ENCODE measurements at places on chromosomes 5 and 9.

DNA sequence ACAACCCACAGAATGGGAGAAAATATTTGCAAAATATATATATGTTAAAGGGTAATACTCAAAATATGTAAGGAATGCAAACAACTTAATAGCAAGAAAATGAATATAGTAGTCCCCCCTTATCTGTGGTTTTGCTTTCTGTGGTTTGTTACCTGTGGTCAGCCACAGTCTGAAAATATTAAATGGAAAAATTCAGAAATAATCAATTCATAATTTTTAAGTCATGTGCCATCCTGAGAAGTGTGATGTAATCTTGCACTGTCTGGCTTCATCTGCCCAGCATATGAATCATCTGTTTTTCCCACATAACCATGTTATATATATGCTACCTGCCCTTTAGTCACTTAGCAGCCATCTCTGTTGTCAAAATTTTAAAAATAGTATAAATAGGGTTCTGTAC, 11.7 kb downstream of the CER1 start:
- DNase-seq = no peak

GRCh38 chr5:53472720-53473510, 7.5 kb upstream of the FST start:
- DNase-seq = no peak

DNA sequence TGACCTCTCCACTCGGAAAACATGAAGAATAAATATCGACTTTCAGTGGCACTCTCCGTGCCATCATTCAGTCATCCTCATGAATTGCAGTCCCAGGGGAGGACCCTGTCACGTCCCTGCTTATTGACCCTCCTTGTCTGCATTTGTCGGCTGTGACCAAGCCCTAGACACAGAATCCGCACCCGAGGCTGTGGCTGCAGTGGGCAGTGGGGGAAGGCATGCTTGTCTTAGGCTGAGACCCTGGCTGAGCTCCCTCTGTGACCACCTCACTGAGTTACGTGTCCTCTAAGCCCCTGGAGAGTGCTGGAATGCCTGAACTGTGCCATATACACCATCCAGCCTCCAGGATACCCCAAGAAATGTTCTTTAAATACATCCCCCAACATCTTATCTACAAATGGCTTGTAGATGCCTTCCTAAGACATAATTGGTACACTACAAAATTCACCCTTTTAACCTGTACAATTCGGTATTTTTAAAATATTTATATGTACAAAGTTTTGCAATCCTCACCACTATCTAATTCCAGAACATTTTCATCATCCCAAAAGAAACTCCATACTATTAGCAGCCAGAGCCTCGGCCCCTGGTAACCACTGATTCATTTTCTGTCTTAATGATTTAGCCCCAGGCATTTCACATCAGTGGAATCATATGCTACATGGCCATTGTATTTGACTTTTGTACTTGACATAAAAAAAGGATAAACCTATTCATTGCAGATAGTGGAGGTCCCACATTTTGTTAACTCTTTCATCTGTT, 80.8 kb upstream of the ICE1 start:
- DNase-seq = no peak

GRCh38 chr9:109179801-109180523, 12.9 kb upstream of the FRRS1L start:
- DNase-seq = peak; percentile 31

- DNase-seq = no peak
Observed at GRCh38 chr5:58080573-58080972, 379.3 kb downstream of the PLK2 start.

- peak; percentile 89 for DNase-seq
Observed at GRCh38 chr5:14685757-14686156, 21.2 kb downstream of the OTULIN start.

- DNase-seq = no peak
Observed at GRCh38 chr5:1122511-1123294, 10.8 kb upstream of the SLC12A7 start.

DNA sequence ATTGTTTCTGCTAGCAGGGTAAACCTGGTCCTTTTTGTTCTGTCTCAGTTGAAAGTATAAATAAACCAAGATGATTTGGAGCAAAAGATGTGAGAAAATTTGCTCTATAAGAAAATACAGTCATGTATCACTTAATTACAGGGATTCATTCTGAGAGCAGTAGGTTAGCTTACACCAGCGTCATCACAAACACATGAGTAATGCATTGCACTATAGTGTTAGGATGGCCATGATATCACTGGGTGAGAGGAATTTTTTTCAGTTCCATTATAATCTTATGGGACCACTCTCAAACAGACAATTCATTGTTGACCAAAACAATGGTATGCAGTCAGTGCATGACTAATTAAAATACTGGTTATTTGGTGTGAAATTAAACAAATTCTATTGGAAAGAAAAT, 430.9 kb downstream of the CHSY3 start:
- peak; percentile 27 for DNase-seq

- peak; percentile 43 for DNase-seq
Observed at GRCh38 chr9:127776195-127776923, 2.1 kb downstream of the SH2D3C start.

DNA sequence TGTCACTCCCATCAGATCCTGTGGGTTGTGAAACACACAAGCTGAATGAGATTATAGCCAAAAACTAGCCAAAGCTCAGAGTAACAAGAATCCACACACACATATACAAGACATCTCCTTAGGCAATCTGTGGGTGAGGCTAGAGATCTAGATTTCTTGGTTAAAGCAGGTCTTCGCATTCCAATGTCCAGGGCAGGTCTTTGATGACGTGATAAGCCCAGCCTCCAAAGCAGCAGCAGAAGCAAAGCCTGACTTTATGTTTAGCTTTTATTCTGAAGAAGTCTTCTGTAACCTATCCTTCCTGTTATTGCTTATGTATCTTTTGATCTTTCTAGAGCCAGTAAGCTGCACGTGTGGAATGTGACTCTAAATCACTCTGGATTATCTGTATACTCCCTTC, 199.1 kb upstream of the SLC30A5 start:
- no peak for DNase-seq

GRCh38 chr9:131854896-131855613, 115.2 kb upstream of the RAPGEF1 start:
- no peak for DNase-seq

DNA sequence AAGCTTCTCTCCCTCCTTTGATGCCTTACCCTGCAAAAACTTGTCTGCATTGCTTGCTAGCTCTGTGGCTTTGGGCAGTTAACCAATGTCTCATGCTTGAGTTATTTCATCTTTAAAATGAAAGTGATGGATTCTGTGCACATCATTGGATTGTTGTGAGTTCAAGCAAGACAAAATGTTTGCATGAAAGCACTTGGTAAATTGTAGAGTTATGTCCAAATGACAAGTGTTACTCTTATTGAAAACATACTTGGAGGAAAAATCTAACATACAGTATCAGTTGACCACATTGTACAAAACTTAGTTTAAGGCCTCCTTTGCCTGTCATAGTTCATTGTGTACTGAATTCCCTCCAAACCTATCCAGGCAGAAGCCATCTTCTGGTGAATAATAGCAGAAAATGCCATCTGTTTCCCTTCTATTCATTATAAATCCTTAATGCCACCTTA, 30.0 kb downstream of the TGFBR1 start:
- no peak for DNase-seq

GRCh38 chr5:40594811-40595210, 84.9 kb upstream of the PTGER4 start:
- no peak for DNase-seq

GRCh38 chr5:91171322-91171721, 211.8 kb downstream of the ARRDC3 start:
- no peak for DNase-seq

DNA sequence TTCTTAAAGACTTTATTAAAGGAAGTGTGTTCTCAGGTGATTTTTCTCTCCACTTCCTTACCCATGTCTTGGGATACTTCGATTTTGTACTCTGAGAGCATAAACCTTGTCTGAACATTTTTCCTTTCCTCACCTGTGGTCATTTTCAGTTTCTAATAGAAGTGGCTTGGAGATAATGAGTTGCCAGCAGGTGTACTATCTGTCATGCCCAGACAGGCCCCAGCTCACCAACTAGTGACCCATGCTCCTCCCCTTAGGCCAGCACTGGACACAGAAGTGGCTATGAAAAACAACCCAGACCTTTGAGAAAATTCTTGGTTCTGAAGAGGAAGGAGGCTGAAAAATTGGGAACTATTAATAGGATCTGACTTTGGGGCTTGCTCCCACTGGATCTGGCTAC, 49.2 kb upstream of the SMIM32 start:
- no peak for DNase-seq

DNA sequence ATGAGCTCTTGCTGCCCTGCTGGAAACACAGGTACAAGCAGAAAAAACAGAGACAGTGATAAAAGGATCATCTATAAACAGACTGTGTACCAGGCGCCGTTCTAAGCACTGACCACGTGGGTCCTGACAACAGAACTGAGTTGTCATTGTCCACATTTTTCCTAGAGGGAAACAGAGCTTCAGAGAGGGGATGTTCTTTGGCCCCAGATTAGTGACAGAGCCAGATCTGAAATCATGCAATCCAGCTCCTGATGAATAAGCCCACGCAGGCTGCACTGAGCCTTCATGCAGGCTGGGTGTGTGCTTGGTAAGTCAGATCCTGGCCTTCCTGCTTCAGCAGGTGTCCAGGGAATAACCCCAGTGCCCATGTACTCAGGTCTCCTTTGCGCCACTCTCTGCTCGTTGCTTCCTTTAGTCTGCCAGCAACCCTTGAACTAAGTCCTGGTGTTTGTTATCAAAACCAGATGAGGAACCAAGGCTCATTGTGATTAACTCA, 22.8 kb upstream of the TCF7 start:
- DNase-seq = peak; percentile 90

GRCh38 chr5:159489779-159490178, 159.5 kb upstream of the IL12B start:
- DNase-seq = no peak

DNA sequence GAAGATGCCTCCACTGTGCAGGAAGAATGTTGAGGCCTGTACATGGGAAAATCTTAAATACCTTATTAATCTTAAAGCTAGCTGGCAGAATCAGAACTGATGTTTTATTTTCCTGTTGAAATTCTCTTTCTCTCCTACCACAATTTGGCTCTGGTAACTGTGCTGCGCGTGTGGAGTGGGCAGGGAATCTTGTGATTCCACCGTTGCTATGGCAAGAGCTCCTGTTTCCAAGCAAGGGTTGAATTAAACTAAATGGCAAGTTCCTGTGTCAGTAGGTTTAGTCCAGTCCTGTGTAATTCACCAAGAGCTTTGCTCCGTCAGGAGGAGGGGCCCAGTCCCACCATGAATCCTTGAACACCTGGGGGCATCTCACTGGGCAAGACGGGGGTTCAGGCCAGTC, 36.4 kb downstream of the NXNL2 start:
- no peak for DNase-seq

DNA sequence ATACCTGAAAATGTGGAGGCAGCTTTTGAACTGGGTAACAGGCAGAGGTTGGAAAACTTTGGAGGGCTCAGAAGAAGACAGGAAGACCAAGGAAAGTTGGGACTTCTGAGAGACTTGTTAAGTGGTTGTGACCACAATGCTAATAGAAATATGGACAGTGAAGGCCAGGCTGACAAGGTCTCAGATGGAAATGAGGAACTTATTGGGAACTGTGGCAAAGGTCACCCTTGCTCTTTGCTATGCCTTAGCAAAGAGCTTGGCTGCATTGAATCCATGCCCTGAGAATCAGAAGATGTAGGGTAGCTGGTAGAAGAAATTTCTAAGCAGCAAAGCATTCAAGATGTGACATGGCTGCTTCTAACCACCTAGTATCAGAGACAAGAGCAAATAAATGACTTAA, 244.4 kb upstream of the ADRA1B start:
- no peak for DNase-seq

- no peak for DNase-seq
Observed at GRCh38 chr9:18605766-18606180, 131.8 kb downstream of the ADAMTSL1 start.

DNA sequence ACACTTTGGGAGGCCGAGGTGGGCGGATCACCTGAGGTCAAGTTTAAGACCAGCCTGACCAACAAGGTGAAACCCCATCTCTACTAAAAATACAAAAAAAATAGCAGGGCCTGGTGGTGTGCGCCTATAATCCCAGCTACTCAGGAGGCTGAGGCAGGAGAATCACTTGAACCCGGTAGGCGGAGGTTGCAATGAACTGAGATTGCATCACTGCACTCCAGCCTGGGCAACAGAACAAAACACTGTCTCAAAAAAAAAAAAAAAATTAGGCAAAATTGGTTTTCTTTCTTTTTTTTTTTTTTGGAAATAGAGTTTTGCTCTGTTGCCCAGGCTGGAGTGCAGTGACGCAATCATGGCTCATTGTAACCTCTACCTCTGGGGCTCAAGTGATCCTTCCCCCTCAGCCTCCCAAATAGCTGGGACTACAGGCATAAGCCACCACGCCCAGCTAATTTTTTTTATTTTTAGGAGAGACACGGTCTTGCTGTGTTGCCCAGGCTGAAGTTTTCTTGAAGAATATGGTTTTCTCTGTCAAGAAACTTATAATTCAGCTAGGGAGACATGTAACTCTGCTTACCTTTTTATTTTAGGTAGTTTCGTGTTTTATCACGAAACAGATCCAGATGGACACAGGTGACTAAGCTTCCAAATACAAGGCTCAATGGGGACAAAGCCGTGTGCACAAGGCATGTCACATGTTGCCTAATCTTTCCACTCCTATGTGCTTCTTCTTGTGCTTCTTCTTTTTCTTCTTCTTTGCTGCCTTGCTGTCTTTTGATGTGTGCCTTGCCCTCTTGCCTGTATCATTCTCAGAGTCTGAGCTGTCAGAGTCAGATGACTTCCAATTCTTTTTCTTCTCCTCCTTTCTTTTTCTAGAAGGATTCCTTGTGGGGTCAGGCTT, 14.3 kb downstream of the TTC1 start:
- no peak for DNase-seq
